LNCaP clone FGC (cell line): ENCODE measurements at places on chromosomes 2 and 18.

GRCh38 chr2:177763531-177764265, 308.9 kb downstream of the PDE11A start:
- DNase-seq = no peak

DNA sequence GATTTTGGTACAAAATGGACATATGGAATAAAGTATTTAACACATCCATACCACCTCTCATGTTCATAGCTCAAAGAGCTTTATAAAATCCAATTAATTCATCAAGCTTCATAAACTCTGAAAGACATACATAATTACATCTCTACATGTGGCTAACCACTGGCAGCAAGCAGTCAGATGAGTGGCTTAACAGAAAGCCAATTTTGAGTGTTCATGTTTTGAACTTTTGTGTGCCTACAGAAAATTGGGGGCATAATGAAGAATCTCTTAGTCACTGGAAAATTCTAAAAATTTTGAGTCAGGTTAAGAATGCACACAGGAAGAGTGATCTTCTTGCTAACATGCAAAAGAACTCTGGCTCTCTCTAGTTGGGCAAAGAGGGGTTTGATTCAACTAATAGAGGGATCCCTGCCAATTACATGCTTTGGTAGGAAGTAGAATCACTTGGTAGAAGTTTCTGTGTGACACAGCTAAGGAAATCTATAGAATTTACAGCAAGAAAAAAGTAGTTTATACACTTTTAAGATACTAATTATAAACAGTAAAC, 287.4 kb downstream of the NOL4 start:
- DNase-seq = no peak

GRCh38 chr18:79470547-79470946, 74.8 kb downstream of the NFATC1 start:
- DNase-seq = no peak

DNA sequence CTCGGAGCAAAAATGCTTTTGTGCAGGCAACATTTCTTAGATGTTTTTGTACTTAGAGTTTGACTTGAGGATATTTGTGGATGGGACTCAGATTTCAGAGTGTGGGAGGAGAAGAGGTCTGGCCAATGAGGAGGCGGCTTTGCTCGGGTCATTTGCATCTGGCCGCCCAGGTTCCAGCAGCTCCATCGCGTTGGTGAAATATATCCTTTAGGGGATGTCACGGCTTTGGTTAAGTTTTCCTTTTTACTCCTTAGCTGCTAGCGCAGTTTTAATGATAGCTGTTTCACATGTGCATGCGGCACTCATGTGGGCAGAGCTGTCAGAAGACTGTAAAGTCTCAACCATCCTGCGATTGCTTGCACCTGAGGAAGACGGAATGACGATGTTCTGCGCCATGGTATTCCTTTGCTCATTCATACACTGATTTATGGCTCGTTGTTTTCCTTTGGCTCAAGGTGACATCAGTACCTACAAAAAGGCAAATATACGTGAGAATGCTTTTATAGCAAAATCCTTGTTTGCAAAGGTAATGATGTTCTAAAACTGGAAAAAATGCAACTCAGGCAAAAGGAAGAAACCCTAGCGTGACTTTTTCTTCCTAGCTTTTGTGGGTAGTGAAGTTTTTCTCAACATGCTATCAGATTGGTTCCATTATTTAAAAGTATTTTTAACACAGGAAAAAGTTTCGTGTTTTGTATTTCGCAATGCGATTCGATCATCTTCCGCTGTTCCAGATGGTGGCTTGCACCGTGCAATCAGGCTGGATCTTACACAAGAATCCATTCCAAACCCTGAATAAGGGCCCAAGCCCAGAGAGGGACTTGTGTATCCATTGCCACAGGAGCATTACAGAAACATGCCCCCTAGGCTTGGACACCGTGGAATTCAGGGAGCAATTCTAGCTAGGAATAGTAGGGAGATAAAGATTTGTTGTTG, 70.5 kb upstream of the ZNF516 start:
- peak; percentile 58 for DNase-seq

DNA sequence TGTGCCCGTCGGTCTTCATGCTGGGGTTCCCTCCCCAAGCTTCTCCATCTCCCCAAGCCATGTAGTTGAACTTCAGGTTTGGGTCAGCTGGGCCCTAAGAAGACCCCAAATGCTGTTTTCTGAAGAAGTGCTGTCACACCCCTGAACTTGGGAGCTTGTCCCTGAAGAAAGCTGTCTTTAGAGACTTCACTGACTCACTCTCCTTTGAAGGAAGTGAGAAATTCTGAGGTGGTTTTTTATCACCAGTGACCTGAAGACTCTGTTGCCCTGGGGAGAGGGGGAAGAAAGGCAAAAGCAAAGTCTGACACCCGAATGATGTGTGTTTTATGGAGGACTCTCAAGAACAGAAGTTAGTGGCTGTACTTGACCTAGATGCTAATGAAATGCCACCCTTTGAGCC, 83.6 kb upstream of the BCL2L11 start:
- no peak for DNase-seq

DNA sequence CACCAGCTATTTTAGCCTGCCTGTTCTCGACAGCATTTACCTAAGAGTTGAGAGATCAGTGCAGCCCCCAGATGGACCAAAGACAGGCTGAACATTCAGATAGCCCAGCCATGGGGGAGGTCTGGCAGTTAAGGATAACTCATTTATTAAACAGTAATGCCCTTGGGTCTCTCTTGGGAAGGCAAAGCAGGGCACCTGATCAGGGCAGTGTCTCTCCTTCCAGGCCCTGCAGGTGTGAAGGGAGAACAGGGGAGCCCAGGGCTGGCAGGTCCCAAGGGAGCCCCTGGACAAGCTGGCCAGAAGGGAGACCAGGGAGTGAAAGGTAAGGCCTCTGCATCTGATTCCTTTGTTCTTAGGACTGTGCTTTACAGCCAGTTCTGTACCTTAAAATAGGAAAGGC, 49.6 kb downstream of the MARCO start:
- no peak for DNase-seq

DNA sequence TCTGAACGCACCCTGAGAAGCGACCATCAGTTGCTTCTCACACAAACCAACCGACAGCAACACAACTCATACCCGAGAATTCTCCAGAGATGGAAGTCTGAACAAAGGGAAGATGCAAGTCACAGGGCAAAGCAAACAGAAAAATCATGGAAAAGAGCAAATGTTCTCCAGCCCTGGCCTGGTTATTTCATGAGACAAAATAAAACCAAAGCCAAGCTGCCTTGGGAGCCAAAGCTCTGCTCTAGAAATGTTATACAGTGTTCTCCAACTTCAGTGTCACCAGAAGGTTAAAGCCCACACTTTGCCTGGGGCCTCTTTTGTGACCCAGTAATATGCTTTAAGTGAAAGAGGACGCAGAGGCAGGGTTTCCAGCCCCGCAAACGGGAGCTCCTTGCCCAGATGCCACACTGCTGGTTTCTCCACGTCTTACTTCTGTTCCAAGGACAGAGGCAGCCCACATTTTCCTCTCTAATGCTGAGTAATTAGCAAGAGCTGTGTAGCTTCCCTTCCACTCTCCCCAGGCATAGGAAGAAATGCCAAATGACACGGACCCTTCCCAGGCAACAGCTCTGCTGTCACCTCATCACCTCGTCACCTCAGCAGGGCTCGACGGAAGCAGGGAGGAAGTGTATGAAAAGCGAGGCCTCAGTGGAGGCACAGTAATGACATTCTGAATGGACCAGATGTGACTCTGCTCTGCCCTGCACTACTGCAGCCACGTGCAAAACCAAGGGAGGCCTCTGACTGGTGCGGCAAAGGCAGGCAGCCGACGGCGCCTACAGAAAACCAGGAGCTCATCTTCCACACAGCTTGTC, 64.7 kb downstream of the FBXO15 start:
- no peak for DNase-seq

DNA sequence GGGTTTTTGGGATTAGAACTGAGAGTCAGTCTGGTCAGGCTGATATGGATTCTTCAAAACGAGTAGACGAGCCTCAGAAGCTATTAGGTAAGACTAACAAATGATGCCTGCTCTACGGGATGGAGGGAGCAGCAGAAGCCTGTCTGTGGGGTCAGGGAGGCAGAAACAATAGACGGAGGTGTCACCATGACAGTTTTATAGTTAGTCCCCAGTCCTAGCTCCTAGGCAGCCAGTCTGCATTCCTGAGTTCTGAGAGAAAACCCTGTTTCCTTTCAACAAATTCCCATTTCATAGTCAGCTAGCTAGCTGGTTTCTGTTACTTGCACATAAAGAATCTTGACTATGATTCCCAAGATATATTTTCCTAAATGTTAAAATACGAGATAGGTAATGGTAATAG, 542.1 kb downstream of the PID1 start:
- DNase-seq = no peak

- DNase-seq = no peak
These were observed 15.9 kb upstream of the CRIM1 start for GRCh38 chr2:36339607-36340218.
